ENCODE measurements at places on chromosomes 3 and 15.

- DNase-seq, result no peak
Observed at GRCh38 chr3:19116239-19116638, 32.1 kb upstream of the KCNH8 start.

DNA sequence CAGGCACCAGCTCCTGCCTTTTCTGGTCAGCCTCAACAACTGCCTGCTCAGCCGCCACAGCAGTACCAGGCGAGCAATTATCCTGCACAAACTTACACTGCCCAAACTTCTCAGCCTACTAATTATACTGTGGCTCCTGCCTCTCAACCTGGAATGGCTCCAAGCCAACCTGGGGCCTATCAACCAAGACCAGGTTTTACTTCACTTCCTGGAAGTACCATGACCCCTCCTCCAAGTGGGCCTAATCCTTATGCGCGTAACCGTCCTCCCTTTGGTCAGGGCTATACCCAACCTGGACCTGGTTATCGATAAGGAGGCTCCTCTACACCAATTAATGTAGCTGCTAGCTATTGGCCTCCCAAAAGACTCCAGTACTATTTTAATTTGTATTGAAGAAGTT is 38.9 kb downstream of the TFG start:
- no peak for DNase-seq

- DNase-seq, result no peak
Observed at GRCh38 chr3:133374708-133375402, 25.0 kb upstream of the BFSP2 start.

- no peak for DNase-seq
Observed at GRCh38 chr3:51593697-51594096, 55.2 kb downstream of the RAD54L2 start.

GRCh38 chr3:122858373-122858772 is 63.5 kb downstream of the SLC49A4 start:
- peak; percentile 19 for DNase-seq

GRCh38 chr3:197555281-197556261 is at the start of gene BDH1:
Gene BDH1, minus strand, starts transcription at chr3:197555968. Its CDS starts 9,525 bp downstream, at chr3:197546443.
- peak; percentile 68 for DNase-seq

- DNase-seq, result no peak
Observed at GRCh38 chr3:108182339-108182738, 39.9 kb downstream of the IFT57 start.

DNA sequence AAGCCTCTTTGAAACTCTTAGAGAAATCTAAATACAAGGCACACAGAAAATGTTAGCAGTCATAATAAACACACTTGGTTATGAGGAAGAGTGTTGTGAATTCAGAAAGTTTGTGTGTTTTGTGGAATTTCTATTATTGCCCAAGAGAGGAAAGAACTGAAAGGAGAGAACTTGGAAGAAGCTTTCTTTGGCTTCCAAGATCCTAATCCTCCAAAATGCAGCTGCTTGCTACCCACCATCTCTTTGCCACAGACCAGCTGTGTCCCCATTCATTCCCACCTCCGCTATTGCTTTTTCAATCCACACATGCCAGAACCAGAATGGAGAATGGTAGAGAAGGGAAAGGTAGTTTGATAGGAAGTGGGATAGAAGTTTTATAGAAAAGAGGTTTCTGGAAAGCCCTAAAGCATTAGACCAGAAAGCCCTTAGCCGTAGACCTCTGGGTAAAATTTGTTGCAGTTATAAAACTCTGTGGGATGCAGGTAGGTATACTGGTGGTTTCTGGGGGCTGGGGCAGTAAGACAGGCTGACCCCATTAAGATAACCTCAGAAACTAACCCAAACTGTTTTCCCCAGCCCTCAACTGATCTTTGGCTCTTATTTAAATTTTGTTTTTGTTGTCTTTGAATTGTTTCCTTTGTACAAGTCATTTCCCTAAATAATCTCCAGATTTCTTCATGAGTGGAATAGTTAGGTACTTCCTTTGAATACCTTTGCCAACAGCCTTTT is 108.5 kb downstream of the FILIP1L start:
- no peak for DNase-seq

DNA sequence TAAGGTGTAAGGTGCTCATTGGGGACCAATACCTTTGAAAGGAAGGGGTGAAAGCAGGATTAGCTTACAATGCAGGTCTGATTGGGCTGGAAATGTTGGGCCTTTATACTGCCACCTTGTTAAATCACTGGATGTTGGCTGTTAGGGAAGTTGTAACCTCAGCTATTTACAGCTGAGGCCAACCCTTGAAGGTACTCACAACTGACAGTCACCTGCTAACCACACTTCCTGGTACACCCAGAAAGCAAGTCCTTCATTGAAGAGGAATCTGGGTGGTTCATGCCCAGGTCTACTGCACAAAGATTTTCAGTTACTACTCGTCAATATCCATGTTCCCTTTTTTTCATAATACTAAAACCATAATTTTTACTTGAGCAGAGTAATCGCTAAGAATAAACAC is 65.4 kb upstream of the CLDN18 start:
- DNase-seq, result no peak

DNA sequence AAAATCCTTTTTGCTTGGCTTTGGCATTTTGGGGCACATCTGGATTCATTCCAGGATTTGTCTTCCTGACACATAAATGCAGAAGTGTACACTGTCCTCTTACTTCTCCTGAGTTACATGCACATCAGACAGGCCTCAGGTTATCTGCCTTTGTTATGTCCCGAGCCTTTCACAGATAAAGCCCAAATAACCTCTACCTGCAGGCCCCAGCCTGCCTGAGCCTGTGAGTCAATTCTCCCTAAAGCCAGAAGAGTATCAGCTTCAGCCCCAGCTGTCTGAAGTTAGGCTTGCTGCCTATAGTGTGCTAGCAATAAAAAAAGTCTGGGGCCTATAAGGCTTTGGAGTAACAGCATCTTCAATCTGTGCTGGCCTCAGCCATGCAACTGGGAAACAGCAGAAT is 17.7 kb upstream of the GSK3B start:
- DNase-seq, result no peak

DNA sequence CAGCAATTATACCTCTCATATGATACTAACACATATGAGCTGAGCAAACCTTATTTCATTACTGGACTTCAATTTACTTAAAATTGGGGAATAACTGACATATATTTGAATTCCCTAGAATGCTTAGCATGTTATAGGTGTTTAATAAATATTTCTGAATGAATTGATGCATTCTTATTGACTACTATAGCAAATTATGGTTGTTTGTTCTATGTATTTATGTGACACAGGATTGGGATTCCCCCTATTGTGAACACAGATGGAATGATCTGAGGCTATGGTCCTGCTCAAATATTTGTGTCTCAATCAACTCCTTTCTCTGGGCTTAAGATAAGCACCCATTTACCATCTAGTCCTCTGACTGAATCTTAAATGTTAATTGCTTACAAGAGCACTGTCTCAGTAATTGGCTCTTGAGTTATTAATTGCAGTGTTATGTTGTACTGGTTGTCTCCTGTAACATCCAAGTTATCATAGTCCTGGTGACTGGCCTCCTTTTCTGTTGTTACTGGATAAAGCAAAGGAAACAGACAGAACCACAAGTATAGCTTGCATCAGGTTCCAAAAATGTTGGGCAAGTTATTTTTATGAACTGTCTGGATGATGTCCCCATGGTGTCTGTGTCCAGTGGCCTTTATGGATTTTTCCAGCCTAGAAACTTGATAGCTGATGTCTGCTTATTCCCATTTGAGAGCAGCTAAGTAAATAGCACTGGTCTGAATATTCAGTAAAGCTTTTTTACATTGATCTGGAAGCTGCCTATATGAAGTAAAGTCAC is 2.3 kb upstream of the UACA start:
- no peak for DNase-seq

GRCh38 chr3:72161881-72162595 is 377.1 kb upstream of the PROK2 start:
- no peak for DNase-seq

DNA sequence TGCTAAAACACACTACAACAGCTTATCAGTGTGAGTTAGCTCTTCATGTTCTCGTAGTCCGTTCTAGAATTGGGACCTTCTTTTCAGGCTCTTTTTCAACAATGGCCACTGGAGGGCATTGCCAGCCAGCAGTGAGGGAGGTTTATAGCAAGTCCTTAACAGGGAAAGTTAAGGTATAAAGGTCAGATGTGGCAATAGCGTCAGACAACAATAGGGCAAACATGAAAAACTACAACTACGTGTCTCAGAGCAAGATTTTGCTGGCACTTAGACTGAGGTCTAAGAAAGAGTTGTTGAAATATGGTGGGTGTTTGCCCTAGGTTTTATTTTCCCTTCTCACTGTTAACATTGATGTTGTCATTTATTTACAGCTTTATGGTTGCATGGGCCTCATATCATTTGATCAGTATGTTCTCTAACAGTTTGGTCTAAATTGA is 161.4 kb downstream of the GMNC start:
- peak; percentile 40 for DNase-seq

GRCh38 chr15:96924570-96924969 is 594.1 kb downstream of the NR2F2 start:
- DNase-seq, result no peak

- no peak for DNase-seq
Observed at GRCh38 chr3:181913254-181913653, 201.5 kb downstream of the SOX2 start.

- no peak for DNase-seq
Observed at GRCh38 chr15:51237816-51238215, 100.6 kb downstream of the CYP19A1 start.

DNA sequence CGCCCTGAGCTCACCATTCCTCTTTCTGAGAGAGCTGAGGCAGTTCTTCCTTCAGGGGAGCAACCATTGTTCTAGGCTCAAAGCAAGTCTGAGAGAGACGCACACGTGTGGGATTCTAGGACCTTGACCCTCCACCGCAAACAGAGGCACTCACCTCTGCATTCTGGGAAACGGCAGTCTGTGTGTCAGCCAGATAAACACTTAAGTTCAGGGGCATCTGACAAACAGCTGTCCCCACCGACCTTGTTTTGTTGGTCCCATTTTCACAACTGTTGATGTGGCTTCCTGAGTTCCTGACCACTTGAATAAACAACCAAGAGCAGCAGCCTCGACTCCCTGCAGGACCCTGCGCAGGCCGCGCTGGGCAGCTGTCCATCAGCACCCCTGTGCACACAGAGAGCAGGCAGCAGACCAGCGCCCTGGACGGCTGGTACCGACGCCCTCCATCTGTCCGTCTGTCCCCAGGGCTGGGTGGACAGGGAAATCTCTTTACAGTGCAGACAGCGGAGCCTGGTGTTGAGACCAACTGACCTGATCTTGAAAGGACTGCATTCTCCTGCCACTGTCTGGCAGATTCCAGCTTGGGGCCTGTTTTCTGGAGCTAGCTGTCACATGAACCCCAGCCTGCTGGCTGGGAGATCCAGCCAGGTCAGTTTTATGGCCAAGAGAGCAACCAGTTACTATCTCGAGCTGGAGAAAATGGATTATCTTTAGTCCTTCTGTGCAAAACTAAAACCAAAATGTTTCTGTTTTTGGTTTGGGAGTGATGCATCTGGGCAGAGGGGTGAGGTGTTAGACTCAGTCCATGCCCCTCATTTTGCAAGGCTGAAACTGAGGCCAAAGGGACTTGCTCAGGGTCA is 64.2 kb downstream of the FAM43A start:
- DNase-seq, result no peak

DNA sequence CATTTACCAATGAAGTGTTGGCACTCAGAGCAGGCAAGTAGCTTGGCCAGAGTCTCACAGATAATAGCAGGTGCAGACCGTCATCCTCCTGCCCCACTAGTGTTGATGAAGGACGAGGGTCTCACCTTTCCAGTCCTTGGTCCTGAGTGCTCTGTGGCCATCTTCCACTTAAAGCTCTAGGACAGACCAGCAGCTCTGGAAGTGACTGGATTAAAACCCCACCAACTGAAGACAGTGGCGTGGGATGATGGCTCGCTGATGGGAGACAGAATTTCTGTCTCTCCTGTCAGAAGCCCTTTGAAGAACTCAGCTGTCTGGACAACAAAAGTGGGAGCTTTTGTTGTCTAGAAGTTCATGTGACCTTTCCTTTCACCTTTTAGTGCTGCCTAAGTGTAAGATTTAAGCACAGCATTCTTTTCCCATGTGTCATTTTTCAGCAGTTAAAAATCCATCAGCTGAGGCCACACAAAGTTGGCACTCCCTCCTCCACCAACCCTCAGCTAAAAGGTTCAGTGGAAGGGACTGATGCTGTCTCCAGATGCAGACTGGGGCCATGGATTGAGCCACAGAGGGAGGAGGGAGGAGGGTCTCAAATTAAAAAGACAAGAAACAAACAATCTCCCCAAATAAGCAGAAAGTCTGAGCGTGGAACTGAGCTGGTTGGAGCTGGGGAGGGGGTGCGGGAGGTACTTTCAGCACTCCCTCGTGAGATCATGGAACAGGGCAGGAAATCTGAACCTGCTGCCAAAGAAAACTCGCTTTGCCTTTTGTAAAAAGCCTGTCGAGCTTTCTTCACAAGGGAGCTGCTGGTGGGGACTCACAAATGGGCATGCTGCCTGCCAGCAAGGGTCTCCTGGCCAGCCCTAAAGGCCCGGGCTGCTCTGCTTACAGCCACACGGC is 148.5 kb upstream of the CTDSPL start:
- DNase-seq, result no peak

- DNase-seq, result no peak
Observed at GRCh38 chr3:123961508-123961856, 453 bp upstream of the CCDC14 start.

- no peak for DNase-seq
Observed at GRCh38 chr3:142958707-142959106, 4.8 kb downstream of the PAQR9 start.

DNA sequence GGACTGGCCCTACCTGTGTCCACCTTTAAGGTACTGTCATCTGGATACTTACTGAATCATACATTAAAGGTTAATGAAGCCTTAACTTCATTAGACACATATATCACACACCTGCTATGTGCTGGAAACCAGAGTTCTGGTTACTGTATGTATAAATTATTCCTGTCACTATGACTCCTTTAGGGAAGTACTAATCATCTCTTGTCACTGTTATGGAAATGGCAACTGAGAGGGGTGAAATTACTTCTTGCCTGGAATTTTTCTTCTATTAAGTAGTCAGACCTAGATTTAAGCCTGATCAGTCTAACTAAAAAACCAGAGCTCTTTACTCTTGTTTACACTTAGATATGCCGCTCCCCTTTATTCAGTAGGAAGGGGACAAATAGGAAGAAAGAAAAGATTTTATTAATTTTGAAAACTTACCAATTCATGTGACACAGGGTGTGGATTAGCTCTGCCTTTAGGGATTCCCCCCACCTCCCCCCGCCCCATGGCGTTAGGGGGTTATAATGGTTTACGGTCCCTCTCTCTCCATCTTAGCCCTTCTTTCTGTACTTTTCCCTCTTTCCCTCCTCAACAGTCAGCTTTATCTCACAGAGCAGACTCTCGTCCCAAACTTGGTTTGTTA is 152.5 kb downstream of the KLHL25 start:
- DNase-seq, result no peak

DNA sequence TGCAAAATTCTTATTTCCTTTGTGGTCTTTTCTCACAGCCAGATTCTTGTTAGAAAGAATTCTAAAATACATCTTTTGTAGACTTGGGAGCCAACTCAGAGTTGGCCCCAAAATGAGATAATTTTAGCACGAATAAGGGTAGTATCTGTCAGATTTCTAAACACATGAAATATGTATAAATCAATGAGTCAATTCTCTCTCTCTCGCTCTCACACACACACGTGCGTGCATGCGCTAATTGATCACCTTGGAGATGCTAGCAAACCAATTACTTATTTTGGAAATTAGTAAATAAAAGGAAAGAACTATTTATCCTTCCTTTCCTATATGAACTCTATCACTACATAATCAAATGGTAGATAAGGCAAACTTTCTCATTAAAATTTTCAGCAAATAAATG is 32.9 kb upstream of the PIK3R4 start:
- no peak for DNase-seq
